ENCODE measurements at places on chromosomes 16 and 17.

- DNase-seq = no peak
These were observed 220.2 kb upstream of the TBX2 start for GRCh38 chr17:61179380-61179806.

DNA sequence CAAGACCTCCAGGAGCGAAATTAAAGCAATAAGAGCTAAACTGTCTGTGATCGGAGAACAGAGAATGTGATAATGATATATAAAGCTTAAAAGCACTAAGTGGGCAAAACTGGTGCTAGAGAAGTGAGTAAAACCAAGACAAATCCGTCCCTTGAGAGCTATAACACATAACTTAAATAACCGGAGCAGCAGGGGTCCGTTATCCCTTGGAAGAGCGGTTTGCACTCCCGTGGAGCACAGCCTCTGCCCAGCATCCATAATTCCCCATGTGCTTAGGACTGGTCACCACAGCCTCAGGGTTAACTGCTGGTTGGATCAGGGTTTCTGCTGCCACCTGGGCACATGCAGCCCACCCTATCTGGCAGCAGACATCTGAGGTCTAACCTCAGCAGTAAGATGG lies 489.0 kb downstream of the NPIPA7 start:
- DNase-seq = no peak

DNA sequence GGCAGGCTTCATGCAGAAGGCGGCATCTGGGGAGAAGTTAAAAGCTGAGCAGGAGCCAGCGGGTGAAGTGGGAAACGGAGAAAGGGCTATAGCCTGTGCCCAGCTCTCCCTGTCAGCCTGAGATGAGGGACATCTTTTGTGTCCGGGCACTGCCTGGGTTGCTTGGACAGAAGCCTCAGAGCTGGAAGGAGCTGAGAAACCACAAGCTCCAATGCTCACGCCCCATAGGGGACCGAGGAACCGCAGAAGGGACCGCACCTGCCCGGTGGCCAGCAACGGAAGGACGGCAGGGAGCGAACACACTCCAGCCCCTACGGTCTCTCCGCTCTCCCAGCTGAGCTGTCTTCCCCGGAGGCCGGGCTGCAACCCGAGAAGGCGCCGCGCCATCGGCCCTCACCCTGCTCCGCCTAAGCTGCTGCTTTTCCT lies 175.8 kb downstream of the NPIPB11 start:
- DNase-seq = no peak

DNA sequence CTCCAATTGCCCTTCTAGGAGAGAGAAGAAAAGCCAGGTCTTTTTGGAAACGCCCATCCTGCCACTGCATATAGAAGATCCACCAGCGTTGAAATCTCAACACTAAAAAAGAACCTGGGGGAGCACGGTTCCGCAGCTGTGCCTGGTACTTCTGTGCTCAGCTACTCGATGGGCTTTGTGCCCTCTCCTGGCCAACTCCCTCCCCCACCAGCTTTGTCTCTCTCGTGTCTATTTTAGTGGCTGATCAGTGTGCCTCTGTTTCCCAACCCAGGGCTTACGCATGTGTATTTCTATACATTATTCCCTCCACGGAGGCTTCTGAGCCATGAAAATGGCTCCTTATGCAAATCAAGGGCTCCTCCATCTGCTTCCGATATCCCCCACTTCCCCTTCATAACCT lies 83.5 kb downstream of the RBFOX3 start:
- no peak for DNase-seq

GRCh38 chr16:66701516-66701915 lies 5.0 kb upstream of the CMTM4 start:
- no peak for DNase-seq

DNA sequence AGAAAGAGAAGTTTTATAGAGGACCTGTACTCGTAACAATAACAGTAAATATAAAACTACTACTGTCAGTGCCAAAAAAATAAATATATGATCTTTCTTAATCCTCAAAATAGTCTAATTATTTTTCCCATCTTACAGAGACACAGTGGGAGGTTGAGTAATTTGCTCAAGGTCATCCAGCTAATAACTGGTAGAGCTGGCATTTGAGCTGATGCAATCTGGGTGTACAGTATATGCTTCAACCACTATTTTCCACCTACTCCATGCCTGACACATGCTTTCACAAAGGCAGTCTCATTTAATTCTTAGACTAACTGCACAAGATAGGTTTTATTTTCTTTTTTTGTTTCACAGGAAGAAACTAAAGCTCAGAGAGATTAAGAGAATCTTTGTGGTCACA lies 33.6 kb downstream of the PIGL start:
- DNase-seq = no peak

- no peak for DNase-seq
These were observed 7.7 kb upstream of the PECAM1 start for GRCh38 chr17:64398320-64398719.

GRCh38 chr16:10386517-10387100 lies 748 bp downstream of the ATF7IP2 start:
- DNase-seq = no peak

DNA sequence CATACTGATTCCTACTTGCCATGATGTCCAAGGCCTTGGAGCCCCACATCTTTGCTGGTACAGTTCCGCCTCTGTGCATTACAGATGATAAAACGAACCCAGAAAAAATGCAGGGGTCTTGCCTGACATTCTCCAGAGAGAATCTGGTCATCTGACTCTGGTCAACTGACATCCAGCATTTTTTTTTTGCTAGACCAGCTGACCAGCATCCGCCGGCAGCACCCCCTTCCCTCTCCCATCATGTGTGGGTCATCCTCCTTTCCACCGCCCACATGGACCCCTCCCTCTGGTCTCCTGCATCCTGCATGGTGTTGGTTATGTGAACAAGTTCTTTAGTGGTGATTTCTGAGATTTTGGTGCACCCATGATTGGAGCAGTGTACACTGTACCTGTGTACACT lies 47.1 kb downstream of the CDH1 start:
- no peak for DNase-seq

GRCh38 chr16:22665048-22665797 lies 148.7 kb upstream of the HS3ST2 start:
- DNase-seq = no peak

GRCh38 chr17:16515933-16516332 lies 23.9 kb upstream of the LRRC75A start:
- DNase-seq = no peak

DNA sequence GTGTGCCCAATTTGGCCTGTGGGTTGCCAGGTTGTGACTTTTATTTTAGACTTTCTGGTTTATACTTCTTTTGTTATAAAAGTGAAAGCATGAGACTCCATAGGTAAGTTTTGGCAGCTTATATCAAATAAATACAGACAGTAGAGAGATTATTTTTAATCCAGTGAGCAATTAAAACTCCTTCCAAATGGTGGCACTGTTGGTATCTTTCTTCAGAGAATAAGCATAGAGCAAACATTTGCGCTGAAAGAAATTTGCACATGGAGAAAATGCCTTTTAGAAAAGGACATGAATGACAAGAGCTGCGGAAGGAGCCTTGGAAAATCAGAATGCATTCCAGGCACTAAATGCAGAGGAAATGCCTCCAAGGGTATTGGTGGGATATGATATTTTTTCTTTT lies 46.1 kb upstream of the DNAJA2 start:
- no peak for DNase-seq

- DNase-seq = no peak
These were observed 5.0 kb downstream of the WFIKKN2 start for GRCh38 chr17:50840311-50840851.

DNA sequence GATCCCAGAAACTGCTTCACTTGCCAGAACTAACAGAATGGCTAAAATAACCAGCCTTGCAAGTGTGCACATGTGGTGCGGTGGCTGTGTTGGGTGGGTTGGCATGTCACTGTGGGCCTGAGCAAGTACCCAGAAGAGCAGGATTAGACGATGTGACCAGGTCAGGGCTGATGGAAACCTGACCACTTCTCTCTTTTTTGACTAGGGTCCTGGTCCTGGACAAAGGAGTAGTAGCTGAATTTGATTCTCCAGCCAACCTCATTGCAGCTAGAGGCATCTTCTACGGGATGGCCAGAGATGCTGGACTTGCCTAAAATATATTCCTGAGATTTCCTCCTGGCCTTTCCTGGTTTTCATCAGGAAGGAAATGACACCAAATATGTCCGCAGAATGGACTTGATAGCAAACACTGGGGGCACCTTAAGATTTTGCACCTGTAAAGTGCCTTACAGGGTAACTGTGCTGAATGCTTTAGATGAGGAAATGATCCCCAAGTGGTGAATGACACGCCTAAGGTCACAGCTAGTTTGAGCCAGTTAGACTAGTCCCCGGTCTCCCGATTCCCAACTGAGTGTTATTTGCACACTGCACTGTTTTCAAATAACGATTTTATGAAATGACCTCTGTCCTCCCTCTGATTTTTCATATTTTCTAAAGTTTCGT lies 16.7 kb downstream of the ANKRD40 start:
- no peak for DNase-seq

DNA sequence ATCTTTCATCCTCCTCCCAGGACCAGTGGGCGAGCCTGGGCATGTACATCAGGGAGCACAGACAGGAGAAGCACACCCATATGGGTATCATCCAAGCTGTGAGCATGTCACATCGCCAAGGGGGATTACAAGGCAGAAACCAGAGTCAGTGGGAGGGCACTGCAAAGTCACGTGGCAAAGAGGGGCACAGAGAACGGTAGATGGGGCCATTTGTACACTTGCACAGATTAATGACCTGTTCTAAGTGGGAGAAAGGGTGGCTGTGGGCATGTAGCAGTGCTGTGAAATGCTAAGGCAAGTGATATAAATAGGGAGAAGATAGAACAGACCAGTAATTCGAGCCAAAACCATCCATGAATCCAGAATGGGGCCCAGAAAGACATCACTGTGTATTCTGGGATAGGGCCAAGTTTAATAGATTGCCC lies 265.0 kb downstream of the CPPED1 start:
- no peak for DNase-seq

DNA sequence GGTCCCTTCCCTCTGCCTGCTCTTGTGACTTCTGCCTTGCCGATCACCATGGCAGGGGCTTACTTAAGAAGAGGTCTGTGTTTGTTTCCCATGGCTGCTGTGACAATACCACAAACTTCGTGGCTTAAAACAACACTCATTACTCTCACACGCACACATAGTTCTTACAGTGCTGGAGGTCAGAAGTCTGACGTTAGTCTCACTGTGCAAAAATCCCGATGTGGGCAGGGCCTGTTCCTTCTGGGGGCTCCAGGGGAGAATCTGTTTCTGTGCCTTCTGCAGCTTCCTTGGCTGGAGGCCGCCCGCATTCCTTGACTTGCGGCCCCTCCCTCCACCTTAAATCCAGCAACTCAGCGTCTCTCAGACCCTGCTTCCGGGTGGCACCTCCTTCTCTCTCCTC lies 249.2 kb upstream of the GSE1 start:
- no peak for DNase-seq

DNA sequence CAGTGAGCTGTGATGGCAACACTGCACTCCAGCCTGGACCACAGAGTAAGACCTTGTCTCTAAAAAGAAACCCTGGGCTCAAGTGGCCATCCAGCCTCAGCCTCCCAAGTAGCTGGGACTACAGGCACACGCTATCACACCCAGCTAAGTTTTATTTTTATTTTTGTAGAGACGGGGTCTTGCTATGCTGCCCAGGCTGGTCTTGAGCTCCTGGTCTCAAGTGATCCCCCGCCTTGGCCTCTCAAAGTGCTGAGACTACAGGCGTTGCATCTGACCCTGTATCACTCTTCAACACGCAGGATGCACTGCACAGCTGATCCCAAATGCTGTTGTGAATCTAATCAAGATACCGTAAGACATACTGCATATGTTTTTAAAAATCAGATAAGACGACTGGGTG lies 23.0 kb downstream of the ANKRD11 start:
- DNase-seq = no peak

- DNase-seq = no peak
These were observed 35.6 kb downstream of the SDR42E1 start for GRCh38 chr16:81975637-81976036.

DNA sequence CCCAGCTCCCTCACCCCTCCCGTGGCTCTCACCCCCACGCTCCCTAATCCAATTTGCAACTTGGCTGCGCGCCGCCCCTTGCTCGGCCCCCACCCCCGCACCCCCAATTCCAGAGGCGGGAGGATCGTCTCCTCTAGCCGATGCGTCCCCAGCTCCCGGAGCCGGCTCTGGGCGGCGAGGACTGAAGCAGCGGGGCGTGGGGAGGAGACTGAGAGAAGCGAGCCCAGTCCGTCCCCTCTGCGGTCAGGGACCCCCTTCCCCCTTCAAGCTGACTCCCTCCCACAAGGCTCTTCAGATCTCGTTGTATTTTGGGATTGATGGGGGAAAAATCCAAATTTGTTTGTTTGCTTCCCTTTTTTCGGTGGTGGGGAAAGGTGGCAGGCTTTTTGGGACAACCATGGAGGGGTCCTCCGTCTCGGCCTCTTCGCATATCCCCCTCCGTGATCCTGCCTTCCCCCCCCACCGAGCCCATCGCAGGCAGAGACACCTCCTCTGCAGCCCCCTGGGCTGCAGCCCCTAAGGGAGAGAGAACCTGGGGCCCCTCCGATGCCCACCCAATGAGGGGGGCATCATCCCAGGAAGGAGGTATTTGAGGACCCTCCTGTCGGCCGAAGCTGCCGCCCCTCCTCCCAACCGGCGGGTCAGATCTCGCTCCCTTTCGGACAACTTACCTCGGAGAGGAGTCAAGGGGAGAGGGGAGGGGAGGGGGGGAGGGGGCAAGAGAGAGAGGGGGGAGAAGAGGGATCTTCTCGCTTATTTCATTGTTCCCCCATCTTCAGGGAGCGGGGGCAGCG lies 466 bp downstream of the NEUROD2 start:
- no peak for DNase-seq

DNA sequence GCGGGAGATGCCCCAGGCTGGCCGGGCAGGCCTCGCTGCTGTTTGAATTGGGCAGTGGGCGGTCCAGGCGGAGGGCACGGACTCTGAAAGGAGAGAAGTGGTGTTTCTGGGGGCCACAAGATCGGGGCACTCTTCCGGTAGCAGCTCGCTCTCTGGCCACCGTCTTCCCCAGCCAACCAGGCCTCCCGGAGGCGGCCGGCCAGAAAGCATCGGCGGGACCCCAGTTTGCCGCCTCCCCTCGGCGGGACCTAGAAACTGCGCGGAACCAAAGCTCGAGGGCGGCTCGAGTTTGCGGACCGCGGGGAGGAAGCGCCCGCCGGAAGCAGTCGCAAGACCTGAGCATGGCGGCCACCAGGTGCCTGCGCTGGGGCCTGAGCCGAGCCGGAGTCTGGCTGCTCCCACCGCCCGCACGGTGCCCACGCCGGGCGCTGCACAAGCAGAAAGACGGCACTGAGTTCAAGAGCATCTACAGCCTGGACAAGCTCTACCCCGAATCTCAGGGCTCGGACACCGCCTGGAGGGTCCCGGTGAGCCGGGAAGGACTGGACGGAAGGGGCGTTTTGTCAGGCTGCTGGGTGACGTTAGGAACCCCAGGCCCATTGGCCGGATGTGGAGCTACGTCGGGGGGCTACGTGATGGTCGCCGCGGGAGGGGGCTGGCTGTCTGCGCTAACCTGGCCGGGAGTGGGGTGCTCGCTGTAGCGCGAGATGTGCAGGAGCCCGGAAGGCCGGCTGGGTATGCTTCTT lies at the start of gene MRPL58:
MRPL58 (plus strand) TSS at position 325 of the 746 bp plus-strand sequence; CDS start at position 342, 17 bp downstream.
- DNase-seq = peak; percentile 86

DNA sequence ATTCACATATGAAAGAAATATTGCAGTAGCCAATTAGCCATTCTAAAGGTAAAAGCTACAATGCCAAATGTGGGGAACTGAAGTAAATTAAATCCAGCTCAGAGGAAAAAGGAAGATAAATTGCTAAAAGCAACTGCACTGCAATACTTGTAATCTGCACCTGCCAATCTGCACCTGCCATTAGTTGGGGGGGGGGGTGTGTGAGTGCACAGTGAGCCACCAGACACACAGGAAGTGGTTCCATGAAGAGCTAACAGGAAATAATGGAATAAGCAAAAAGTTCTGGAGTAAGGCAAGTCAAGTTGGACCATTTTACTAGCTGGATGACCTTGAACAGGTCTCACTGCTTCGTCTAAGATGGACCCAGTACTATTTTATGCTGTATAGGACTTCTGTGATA lies 191.8 kb downstream of the PARN start:
- no peak for DNase-seq
